ENCODE measurements at places on chromosomes 4 and X. TPM values are rescaled to one million over a fixed set of nuclear protein-coding genes. Genes with fewer than 3 reads are reported as not detected.

DNA sequence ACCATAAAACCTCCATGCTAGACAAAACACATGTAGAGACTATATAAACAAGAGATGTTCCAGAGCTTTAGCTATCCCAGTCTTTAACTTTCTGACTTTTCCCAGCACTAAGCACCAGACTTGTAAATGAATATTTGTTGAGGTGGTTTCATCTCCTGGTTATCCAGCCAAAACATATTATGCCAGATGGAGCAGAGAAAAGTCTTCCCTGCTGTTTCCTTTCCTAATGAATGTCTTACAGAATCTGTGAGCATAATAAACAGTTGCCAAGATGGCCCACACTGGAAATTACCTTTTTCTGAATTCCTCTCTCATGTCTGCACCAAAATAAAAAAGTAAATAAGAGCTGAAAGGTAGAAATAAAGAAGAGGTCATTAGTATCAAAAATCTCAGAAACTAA lies 159.2 kb downstream of the TECRL start:
- H3K4me3 ChIP-seq, result no peak overlapping the region
- H3K4me1 ChIP-seq, result no peaks in the 10 kb centered on the region
- no peaks in the 10 kb centered on the region for H3K36me3 ChIP-seq

SPANXC gene
- total RNA-seq, result not detected

ART3 gene
- total RNA-seq, result not detected

DNA sequence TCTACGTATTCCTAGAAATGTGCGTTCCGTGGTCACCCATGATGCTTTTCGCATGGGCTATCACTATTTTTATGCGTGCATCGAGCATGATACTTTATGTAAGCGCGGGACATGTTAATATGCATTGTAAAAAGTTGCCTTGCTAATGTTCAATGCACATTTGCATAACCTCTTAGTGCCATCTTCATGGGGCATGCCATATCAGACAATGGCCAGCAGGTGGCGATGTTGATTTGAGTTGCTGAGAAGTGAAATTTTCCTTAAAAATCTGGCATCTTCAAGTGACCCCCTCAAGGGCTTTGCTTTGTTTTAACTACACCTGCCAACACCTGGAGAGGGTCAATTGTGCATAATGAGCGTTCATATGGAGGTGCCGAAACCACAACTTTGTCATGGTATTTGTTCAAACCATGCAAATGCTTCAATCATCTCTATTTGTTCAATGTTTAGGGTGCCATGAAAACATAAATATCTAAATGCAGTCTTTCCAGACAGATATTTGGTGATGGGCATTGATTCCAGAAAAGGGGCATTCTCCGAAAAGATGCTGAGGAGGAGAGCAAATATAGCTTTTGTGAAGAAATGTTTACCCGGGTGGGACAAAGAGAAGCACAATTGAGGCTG lies 833.9 kb upstream of the PRKX start:
- no peak overlapping the region for H3K27ac ChIP-seq
- no peak overlapping the region for H3K4me3 ChIP-seq
- peaks cover 3% of the 10 kb centered on the region for H3K27me3 ChIP-seq
- peaks cover 4% of the 10 kb centered on the region for H3K4me1 ChIP-seq
- H3K36me3 ChIP-seq, result no peaks in the 10 kb centered on the region

- no peaks in the 10 kb centered on the region for H3K36me3 ChIP-seq
- no peaks in the 10 kb centered on the region for H3K27me3 ChIP-seq
- H3K4me1 ChIP-seq, result peaks cover 3% of the 10 kb centered on the region
- H3K27ac ChIP-seq, result no peak overlapping the region
- no peak overlapping the region for H3K4me3 ChIP-seq
- DNase-seq, result no peak
Observed at GRCh38 chr4:176383273-176384077, 63.7 kb downstream of the SPCS3 start.

GRCh38 chr4:39330353-39330752 lies 35.8 kb downstream of the RFC1 start:
- no peak overlapping the region for H3K27ac ChIP-seq
- H3K36me3 ChIP-seq, result peaks cover 19% of the 10 kb centered on the region
- no peak overlapping the region for H3K4me3 ChIP-seq
- no peaks in the 10 kb centered on the region for H3K27me3 ChIP-seq

GRCh38 chr4:63492515-63492914 lies 916.7 kb downstream of the TECRL start:
- no peaks in the 10 kb centered on the region for H3K36me3 ChIP-seq
- H3K4me3 ChIP-seq, result no peak overlapping the region
- H3K4me1 ChIP-seq, result no peaks in the 10 kb centered on the region
- DNase-seq, result no peak
- no peak overlapping the region for H3K27ac ChIP-seq

ARFIP1 gene
- 40.2 TPM for total RNA-seq

GRCh38 chrX:40108162-40108958 lies 10.6 kb upstream of the BCOR start:
- peaks cover 39% of the 10 kb centered on the region for H3K4me1 ChIP-seq
- peaks cover 1% of the 10 kb centered on the region for H3K36me3 ChIP-seq
- H3K4me3 ChIP-seq, result peak overlapping the region; percentile 89
- DNase-seq, result no peak
- H3K27ac ChIP-seq, result peak overlapping the region; percentile 27
- peaks cover 22% of the 10 kb centered on the region for H3K27me3 ChIP-seq

GPR50 gene
- 4.4 TPM for total RNA-seq

- H3K27ac ChIP-seq, result no peak overlapping the region
- no peak overlapping the region for H3K4me3 ChIP-seq
- no peaks in the 10 kb centered on the region for H3K27me3 ChIP-seq
- peaks cover 27% of the 10 kb centered on the region for H3K4me1 ChIP-seq
Observed at GRCh38 chr4:16818005-16818404, 80.4 kb downstream of the LDB2 start.

DNA sequence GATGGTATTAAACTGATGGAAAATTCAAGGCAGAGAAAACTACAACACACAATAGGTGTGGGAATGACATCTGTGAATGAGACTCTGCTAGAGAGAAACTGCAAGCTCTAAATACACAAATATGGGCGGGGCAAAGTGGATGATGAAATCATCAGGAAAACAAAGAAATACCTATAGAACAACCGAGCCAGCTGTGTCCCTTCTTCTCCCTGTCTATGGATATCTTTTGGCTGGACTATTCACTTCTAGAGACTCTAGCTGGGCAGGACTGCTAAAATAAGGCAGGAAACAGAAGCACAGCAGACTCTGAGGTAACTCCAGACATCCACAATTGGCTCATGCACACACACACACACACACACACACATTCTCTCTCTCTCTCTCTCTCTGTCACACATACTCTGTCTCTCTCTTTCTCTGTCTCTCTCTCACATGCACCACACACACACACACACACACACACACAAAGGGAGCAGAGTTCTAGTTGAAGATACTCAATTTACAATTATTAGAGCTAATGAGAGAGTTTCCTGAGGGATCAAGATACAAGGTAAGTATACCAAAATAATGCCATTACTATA lies 27.2 kb upstream of the EDNRA start:
- no peaks in the 10 kb centered on the region for H3K27me3 ChIP-seq
- H3K36me3 ChIP-seq, result no peaks in the 10 kb centered on the region
- peaks cover 5% of the 10 kb centered on the region for H3K4me1 ChIP-seq
- no peak for DNase-seq

GRCh38 chr4:30953799-30954198 lies 233.6 kb downstream of the PCDH7 start:
- H3K27ac ChIP-seq, result no peak overlapping the region
- no peaks in the 10 kb centered on the region for H3K27me3 ChIP-seq
- DNase-seq, result no peak
- no peak overlapping the region for H3K4me3 ChIP-seq
- no peaks in the 10 kb centered on the region for H3K36me3 ChIP-seq

USP51 gene
- total RNA-seq, result 9.4 TPM

Data from neural crest cell (in vitro differentiated cells).